ENCODE measurements at places on chromosomes 5 and 9.
A peak's percentile ranks its signal among the peaks of the same experiment; 100 is the strongest.

DNA sequence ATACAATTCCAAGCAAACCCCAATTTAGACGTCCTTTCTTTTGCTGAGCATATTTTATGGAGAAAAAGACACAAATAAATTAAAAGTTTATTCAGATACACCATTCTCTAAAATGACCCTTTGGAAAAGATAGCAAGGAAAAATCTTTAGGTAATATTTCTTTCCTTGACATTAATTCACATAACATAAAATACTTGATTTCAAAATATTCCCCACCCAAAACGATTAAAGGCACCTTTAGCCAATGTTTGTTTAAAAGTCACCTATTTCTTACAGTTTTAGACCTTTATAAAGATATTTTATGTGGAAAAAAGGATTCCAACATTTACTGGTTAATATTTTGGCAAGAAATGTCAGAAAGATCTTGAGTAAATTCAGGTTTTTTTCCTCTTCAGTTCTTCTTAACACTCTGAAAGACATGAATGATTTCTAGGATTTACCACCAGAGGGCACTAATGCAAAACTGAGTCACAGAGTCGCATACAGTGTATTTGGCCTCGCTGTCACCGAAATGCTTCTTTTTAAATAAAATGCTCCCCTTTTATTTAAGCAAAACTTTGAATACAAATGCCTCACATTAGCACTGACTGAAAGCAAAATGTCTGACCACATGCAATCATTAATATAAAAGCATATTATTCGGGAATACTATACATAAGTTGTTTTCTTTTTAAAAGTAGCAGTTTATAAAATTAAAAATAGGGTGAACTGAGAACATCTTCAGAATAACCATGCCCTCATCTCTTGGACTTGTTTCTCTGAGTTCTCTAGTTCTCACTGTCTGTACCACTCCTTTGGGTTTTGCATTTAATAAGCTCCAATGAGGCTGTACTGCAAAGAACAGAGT, 122.5 kb downstream of the SLC1A3 start:
- peak; percentile 13 for DNase-seq

- no peak for DNase-seq
Measured at GRCh38 chr9:69601698-69602097, 70.5 kb downstream of the APBA1 start.

GRCh38 chr5:11224436-11225187, 463.6 kb upstream of the DAP start:
- DNase-seq: no peak

DNA sequence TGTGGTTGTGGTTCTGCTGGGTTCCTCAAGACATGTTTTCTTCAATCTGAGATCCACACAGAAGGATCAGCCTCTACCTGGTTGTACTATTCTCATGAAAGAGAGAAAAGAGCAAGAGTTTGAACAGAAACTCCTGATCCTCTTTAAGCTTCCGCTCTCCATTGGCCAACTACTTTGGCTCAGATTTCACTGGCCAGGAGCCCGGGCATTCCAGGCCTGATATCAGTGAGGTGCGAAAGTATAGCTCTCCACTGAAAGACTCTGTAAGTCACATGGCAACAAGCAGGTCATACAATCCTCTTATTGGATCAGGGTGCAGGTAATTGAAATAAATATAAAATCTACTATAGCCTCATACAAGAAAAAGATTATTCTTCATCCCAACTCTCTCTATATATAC, 920.5 kb downstream of the TLE4 start:
- DNase-seq: no peak

DNA sequence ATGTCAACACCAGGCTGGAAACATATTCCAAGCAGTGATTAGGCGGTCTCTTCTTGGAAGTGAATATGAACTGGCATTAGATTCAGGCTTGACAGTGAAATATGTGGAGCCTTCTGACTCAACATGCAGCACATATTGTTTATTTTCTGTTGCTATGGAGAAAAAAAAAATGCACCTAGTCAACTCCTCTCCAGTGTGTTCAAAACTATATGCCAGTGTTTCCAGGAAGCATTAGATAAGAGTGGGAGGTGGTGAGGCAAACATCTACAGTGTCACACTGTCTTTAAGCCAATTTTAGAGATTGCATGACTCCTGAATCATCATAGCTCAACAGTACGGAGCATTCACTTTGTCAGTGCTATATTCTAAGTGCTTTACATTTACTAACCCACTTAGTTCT, 117.9 kb downstream of the HCN1 start:
- no peak for DNase-seq

DNA sequence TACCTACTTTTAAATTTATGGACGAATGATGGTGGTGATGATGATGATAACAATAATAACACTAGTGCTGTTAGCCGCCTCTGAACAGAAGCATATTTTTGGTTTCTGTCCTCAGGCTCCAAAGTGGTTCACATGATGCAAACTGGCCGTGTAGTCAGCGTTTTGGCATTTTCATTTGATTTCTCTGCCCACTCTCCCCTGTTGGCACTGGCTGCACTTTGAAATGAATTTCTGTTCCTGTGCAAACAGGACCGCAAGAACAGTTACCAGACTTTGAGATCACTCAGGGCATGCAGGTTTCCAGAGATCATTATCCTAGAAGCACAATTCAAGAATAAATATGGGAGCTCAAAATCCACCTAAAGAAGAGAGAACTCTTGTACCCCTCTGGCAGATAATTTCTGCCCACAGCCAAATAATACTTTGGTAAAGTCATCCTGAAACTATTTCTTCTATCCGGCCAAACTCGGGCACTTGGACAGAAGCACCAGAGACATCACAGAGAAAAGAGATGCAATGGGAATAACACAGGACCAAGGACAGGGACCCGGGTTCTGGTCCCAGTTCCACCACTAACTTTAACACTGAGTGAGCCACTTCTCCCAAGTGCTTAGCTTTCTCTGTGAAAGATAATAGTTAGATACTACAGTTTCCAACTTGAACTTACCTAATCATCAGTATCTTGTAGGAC, 201.7 kb upstream of the PTGER4 start:
- DNase-seq: no peak

- DNase-seq: no peak
Measured at GRCh38 chr9:14883310-14883944, 26.8 kb downstream of the FREM1 start.

Data from effector CD4-positive, alpha-beta T cell (primary cell).